ENCODE measurements at places on chromosomes 12 and 14.

DNA sequence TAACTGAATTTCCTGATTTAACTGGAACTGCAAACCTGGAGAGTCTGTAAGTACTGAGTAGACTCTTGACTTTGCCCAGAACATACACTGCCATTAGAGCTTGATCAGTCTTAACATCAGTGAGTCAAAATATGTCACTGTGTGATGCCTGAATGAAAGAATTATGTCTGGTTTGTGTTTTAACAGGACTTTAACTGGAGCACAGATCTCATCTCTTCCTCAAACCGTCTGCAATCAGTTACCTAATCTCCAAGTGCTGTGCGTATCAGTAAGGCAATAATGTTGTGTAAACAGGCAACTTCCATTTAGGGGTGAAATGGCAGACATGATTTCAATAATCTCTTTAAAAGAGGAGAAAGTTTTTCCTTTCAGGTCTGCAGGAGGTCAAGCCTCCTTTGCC, 97.0 kb downstream of the ZFC3H1 start:
- DNase-seq: no peak

DNA sequence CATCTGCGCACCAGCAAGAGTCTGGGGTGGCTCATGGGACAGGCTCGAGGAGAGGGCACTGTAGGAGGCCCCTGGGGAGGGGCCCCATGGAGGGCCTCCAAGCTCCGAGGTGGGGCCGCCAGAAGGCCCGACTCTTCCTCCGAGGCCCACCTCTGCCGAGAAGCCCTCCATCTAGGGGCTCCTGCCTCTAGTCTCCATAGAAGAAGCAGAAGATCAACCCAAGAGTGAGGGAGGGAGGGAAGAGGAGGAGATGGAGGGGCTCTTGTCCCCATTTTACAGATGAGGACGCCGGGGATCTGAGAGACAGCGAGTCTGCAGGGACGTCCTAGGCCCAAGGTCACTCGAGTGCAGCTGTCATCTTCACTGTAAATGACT, 41.2 kb downstream of the DIO3 start:
- no peak for DNase-seq

- no peak for DNase-seq
Measured at GRCh38 chr12:20361416-20361815, 6.9 kb upstream of the PDE3A start.

GRCh38 chr12:1287446-1287975, 296.5 kb downstream of the ERC1 start:
- no peak for DNase-seq

DNA sequence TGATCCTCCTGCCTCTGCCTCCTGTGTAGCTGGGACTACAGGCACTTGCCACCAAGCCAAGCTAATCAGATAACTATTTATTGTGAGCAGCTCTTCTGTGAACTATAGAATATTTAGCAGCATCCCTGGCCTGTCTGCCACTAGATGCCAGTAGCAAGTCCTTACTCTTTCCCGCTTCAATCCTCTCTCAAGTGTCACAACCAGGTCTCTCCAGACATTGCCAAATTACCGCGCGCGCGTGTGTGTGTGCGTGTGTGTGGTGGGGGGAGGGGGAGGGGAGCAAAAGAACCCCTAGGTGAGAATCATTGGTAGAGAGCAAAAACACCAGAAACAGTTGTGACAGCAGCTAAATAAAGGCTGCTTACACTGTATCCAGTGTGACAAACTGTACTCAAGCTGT, 49.9 kb downstream of the PPP2R5E start:
- no peak for DNase-seq

- no peak for DNase-seq
Measured at GRCh38 chr12:92942905-92943304, 13.8 kb upstream of the EEA1 start.

- no peak for DNase-seq
Measured at GRCh38 chr14:81416981-81417380, 16.9 kb upstream of the STON2 start.

- DNase-seq: no peak
Measured at GRCh38 chr14:96461950-96462798, 40.0 kb upstream of the PAPOLA start.

DNA sequence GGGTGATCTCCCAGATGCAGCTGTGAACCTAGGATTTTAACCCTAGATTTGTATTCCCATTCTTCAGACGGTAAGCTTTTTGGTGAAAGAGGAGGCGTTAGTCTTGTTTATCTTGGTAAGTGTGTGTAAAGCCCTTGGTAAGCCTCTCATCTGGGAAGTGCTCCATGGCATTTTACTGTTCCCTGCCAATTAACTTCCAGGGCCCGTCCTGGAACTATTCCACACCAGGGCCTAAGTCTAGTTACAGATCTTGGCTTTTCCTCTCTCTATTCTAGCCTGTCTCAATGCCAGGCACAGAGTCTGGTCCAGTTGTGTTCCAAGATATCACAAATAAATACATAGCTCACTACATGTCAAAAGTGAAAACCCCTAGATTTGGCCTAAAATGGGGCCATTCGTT, 42.4 kb downstream of the YEATS4 start:
- DNase-seq: no peak

DNA sequence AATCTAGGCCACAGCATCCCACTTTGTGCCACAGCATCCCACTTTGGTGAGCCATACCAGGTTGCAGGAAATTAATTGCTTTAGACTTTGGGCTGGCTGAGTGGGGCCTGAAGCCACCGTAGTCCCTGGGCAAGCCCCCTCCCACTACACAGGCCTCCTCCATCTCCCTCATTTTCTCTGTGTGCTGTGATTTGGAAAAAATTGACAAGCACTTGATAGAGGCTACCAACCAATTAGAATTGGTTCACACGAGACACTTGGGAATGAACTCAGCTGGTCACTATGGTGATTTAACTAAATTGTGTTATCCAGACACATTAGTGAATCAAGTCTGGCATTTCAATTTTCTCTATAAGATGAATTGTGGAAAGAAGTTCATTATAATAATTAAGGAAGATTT, 481.1 kb downstream of the DIO2 start:
- no peak for DNase-seq

DNA sequence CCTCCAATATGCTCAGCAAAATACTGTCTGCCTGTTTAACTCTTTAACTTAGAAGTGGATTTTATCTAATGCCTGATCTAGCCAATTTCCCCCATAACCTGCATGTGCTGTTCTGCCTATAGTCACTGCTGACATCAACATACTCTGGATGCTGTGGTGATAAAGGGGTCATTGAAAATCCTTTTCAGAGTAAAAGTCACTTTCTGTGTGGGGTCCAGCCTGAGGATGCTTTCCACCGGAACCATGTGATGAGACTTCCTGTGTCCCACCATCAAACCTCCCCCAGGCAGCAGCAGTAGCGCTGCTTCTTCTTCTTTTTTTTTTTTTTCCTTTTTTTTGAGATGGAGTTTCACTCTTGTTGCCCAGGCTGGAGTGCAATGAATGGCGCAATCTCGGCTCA, 607.0 kb downstream of the BCL11B start:
- DNase-seq: no peak

DNA sequence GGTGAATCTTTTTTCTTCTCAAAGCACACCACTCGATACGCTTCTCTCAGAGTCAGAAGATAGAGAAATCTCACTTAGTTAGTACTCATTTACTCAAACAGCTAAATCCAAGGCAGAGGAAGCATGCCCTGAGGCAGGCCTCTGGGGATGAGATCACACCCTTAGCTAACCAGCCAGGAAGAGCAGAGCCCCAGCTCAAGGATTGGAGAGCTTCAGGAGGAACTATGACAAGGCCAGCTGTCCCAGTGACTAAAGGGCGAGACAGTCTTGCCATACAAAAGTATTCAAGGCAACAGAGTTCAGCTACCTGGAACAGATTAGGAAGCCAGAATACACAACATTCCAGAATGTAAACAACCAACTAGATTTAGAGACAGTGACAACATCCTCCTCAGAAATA, 197.7 kb upstream of the CCDC196 start:
- no peak for DNase-seq

- no peak for DNase-seq
Measured at GRCh38 chr14:72898448-72898847, 4.5 kb upstream of the DPF3 start.

GRCh38 chr12:66247741-66248140, 54.6 kb upstream of the HELB start:
- no peak for DNase-seq

- DNase-seq: no peak
Measured at GRCh38 chr12:115452751-115453281, 768.8 kb upstream of the TBX3 start.

DNA sequence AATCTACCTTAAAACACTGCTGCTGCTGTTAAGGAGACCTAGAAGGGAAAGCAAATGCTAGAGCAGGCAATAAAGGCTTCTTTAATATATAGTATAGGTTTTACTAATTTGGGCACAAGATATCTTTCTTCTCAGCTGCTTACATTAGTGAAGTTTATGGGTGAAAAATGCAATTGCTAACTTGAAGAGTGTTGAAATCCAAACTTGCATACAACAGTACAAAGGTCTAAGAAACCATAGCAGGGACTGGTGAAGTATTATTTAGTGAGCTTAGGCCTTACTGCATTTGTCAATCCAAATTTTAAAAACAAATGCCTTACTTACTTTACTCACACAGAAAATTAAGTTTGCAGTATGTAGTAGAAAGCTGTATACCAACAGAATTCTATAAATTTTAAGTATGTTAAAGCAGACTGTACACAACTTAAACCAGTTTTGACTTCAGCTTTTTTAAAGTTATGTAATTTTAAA, 1.4 kb upstream of the AP4S1 start:
- DNase-seq: no peak

GRCh38 chr12:39682689-39683477, 63.3 kb upstream of the ABCD2 start:
- DNase-seq: no peak

- no peak for DNase-seq
Measured at GRCh38 chr12:110560946-110561345, 22.2 kb downstream of the PPTC7 start.

GRCh38 chr12:56018356-56018755, 2.5 kb upstream of the IKZF4 start:
- DNase-seq: no peak

- no peak for DNase-seq
Measured at GRCh38 chr12:83979785-83980184, 932.8 kb downstream of the SLC6A15 start.

GRCh38 chr12:89138048-89138852, 214.1 kb downstream of the DUSP6 start:
- DNase-seq: no peak

- no peak for DNase-seq
Measured at GRCh38 chr12:16504200-16504599, 101.8 kb downstream of the LMO3 start.

- peak; percentile 1 for DNase-seq
Measured at GRCh38 chr14:35254736-35255135, 37.4 kb upstream of the PSMA6 start.

DNA sequence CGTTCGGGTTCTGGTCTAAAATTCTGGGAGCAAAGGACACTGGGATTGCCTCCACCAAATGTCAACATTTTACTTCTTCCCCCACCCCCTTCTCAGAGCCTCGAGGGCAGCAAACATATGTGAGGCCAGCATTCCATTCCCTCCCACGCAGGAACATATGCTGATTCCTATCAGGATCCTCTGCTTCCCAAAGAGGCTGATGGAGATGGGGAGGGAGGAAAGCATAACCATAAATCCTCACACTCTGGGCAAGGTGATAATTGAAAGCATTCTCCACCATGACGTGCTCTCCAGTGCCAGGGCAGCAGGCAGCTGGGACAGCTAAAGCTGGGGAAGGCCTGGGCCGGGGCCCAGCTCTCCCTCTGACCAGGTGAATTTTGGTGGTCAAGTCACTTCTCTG, 395.0 kb downstream of the ZFP36L1 start:
- no peak for DNase-seq

DNA sequence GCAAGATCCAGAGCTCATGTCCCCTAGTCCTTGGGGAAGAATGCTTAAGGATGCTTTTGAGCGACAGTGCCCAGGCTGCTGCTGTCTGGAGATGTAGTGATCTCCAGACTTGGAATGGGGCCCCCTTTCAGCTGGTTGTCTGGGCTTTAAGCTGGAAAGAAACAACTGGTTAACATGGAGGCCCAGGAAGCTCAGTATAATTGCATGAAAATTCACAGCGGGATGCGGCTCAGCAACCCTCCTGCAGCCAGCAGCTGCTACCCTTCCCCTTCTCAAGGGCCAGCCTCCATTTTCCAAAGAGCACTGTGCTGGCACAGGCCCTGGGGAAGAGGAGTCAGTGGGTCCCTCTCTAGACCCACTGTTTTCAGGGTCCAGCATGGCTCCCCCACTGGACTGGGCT, 26.3 kb downstream of the RAB35 start:
- DNase-seq: no peak

DNA sequence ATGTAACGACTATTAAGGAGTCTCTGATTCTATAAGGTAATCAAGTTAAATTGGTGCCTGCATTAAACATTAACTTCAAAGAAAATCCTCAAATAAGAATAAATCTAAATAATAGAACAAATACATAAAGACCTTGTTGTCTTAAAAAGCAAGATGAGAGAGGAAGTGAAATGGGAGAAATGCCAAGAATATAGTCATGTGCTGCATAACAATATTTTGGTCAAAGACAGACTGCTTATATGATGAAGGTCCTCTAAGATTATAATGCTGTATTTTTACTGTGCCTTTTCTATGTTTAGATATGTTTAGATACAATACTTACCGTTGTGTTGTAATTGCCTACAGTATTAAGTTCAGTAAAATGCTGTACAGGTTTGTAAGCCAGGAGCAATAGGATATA, 213.6 kb downstream of the C12orf42 start:
- no peak for DNase-seq

- no peak for DNase-seq
Measured at GRCh38 chr12:104718304-104718929, 239.7 kb downstream of the SLC41A2 start.

GRCh38 chr12:26621932-26622331, 211.1 kb downstream of the ITPR2 start:
- no peak for DNase-seq

DNA sequence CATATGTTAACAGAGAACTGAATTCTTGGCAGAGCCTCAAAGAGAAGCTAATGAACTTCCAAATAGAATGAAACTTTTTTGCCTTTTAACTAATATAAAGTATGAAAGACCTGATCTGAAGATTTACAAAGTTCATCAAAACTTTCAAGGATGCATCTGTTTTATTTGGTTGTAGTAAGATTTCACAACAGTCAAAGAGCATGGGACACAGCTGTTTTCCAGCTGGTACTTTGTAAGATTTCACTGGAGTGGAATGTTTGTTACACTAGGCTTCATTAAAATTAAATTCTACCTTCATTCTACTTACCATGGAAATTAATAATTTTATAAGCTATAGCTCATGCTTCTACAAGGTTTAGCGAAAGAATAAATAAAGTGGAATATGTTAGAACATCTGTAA, 351.2 kb downstream of the SLC6A15 start:
- DNase-seq: no peak

DNA sequence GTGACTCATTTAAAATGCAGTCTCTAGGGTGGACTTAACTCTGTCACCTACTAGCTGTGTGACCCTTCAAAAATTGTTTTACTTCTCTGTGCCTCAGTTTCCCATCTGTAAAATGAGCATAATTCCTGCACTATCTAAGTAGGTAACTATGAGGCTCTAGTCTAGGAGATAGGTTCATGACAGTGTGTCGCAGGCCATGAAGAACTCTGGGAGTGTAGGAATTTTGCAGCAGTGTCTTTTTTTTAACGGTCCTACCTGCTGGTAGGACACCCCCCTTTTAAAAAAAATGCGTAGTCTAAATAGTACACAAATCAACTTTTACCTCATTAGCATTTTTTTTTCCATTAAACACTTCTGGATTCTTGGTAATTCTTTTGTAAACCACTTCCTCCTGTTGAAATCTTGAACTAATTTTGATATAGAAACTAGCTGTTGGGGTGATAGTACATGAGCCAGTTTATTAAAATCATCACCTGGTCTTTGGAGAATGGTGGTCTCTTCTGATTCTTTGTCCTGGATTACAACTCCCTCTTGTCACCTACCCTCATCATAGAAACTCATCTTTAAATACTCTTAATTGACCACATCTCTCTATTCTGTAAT, 86.0 kb upstream of the SLC38A2 start:
- DNase-seq: no peak

All from stimulated activated CD8-positive, alpha-beta memory T cell treated with anti-CD3 and anti-CD28 coated beads, Interleukin-7, amount 100 ng/mL, for 4 hours (primary cell).